ENCODE measurements at places on chromosomes 1 and 21. TPM values are rescaled to one million over a fixed set of nuclear protein-coding genes. Genes with fewer than 3 reads are reported as not detected.
A peak's percentile ranks its signal among the peaks of the same experiment; 100 is the strongest.

- peaks cover 6% of the 10 kb centered on the region for H3K4me1 ChIP-seq
- DNase-seq = no peak
- H3K4me3 ChIP-seq = no peak overlapping the region
- no peaks in the 10 kb centered on the region for H3K27me3 ChIP-seq
- H3K27ac ChIP-seq = no peak overlapping the region
- no peaks in the 10 kb centered on the region for H3K36me3 ChIP-seq
Observed at GRCh38 chr1:186054003-186054402, 319.8 kb downstream of the HMCN1 start.

- H3K27me3 ChIP-seq = peaks cover 71% of the 10 kb centered on the region
- no peaks in the 10 kb centered on the region for H3K4me1 ChIP-seq
- no peak for DNase-seq
- no peak overlapping the region for H3K27ac ChIP-seq
- no peaks in the 10 kb centered on the region for H3K36me3 ChIP-seq
Observed at GRCh38 chr1:101330427-101331130, 93.8 kb downstream of the S1PR1 start.

GRCh38 chr1:111582644-111583618 lies 36.7 kb upstream of the RAP1A start:
- H3K4me3 ChIP-seq = no peak overlapping the region
- H3K4me1 ChIP-seq = no peaks in the 10 kb centered on the region
- no peak overlapping the region for H3K27ac ChIP-seq
- no peaks in the 10 kb centered on the region for H3K27me3 ChIP-seq
- DNase-seq = no peak

GRCh38 chr1:12568009-12568767 lies 49.8 kb downstream of the DHRS3 start:
- H3K36me3 ChIP-seq = no peaks in the 10 kb centered on the region
- no peaks in the 10 kb centered on the region for H3K27me3 ChIP-seq
- H3K4me1 ChIP-seq = peaks cover 4% of the 10 kb centered on the region
- no peak overlapping the region for H3K27ac ChIP-seq
- DNase-seq = no peak

GRCh38 chr1:85464497-85465098 lies 361 bp downstream of the DDAH1 start:
- peaks cover 11% of the 10 kb centered on the region for H3K4me1 ChIP-seq
- DNase-seq = peak; percentile 53

- peak; percentile 60 for DNase-seq
- no peaks in the 10 kb centered on the region for H3K27me3 ChIP-seq
- no peaks in the 10 kb centered on the region for H3K36me3 ChIP-seq
- peaks cover 29% of the 10 kb centered on the region for H3K4me1 ChIP-seq
Observed at GRCh38 chr1:164560121-164560541, 1.1 kb downstream of the PBX1 start.

DNA sequence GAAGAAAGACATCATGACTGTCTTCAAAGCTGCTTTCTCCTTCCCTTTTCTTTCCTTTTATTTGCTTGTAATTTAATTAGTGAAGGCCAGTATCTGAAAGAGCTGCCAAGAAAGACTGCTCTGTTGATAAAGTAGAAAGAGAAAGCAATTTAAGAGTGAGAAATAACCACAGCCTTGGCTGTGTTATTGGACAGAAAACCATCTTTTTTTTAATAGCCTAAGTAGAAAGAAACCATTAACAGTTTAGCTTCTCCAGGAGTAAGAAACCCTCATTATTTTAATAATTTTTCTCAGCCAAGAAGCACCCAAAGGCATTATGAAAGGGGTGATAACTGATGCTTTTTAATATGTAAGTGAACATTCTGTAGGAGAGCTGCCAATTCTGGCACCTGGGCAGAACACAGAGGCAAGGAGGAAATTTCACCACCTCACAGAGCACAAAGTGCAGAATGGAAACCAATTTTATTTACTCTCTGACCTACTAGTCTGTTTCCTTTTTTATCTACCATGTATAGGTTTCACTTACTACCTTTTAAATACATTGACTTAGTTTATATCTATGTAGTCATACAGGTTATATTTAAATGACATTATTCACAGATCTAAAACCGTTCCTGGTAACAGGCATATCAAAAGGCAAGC lies 703.2 kb downstream of the MRPL39 start:
- H3K4me3 ChIP-seq = no peak overlapping the region
- DNase-seq = no peak
- H3K36me3 ChIP-seq = no peaks in the 10 kb centered on the region
- peak overlapping the region; percentile 23 for H3K27ac ChIP-seq

DNA sequence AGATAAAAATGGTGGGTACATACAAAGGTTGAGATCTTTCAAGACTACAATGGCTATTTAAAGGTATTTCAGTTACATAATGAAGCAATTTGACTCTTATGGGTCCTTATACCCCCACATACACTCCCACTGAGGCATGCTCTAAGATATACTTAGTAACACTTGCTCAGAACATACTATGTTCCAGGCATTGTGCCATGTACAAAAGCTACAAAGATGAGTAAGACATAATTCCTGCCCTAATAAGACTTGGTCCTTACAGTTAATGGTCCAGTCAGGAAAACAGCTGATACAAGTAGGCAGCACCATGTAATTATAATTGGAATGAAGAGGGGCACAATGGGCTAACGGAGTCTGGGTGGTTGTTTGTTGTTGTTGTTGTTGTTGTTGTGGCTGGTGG lies 166.7 kb upstream of the BEND5 start:
- no peaks in the 10 kb centered on the region for H3K27me3 ChIP-seq
- peaks cover 6% of the 10 kb centered on the region for H3K36me3 ChIP-seq
- DNase-seq = peak; percentile 41
- no peak overlapping the region for H3K4me3 ChIP-seq
- H3K4me1 ChIP-seq = peaks cover 8% of the 10 kb centered on the region
- H3K27ac ChIP-seq = peak overlapping the region; percentile 3

Gene TRNP1
- total RNA-seq = 59.2 TPM

Gene TINAGL1
- 2.7 TPM for total RNA-seq

Gene FCER1A
- total RNA-seq = not detected

Gene C1orf74
- total RNA-seq = 6.8 TPM

Gene FNDC10
- 5.1 TPM for total RNA-seq
